ENCODE measurements at places on chromosomes 16 and 17.

- DNase-seq = peak; percentile 46
Measured at GRCh38 chr16:51152691-51153576, 1.9 kb upstream of the SALL1 start.

- DNase-seq = no peak
Measured at GRCh38 chr17:30352240-30352814, 18.5 kb upstream of the TMIGD1 start.

- no peak for DNase-seq
Measured at GRCh38 chr17:29124925-29125273, 55.3 kb downstream of the MYO18A start.

GRCh38 chr17:77436058-77436442, 295.3 kb downstream of the SEC14L1 start:
- peak; percentile 94 for DNase-seq

- DNase-seq = no peak
Measured at GRCh38 chr17:80796430-80796861, 195.2 kb upstream of the CHMP6 start.

DNA sequence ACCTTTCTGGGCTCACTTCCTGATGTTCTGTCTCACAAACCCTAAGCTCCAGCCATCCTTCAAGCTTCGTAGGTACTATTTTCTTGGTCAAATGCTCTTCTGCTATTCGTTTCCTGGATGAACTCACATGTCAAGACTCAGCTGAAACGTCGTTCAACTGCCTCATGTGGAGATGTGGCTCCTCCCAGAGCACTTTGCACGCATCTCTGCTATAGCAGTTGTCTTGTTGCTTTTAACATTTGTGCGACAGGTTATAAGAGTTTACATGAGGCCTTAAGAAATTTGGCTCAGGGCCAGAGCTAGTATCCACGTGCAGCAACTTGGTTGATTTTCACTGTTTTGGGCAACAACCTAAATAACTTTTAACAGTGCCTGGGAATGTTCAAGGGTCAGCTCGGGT, 2.8 kb upstream of the KRT40 start:
- no peak for DNase-seq

- peak; percentile 92 for DNase-seq
Measured at GRCh38 chr17:7308625-7309433, 1.4 kb downstream of the EIF5A start.

DNA sequence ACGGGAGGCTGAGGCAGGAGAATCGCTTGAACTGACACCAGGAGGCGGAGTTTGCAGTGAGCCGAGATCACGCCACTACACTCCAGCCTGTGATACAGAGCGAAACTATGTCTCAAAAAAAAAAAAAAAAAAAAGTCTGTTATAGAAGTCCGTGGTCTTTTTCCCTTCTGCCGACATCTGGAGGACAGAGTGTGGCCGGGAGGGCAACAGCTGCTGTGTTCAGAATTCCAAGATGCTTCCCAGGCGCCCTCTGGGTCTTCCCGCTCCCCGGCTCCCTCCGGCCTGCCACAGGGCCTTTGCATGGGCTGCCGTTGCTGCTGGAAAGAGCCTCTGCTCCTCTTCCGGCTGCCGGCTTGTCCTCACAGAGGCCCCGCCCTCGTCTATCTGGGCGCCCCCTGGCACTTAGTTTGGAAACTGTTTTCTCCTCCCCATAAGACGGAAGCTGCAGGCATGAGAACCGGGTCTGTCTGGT, 2.4 kb upstream of the CACNA1H start:
- DNase-seq = no peak

- DNase-seq = no peak
Measured at GRCh38 chr17:60103957-60104356, 25.2 kb upstream of the HEATR6 start.

DNA sequence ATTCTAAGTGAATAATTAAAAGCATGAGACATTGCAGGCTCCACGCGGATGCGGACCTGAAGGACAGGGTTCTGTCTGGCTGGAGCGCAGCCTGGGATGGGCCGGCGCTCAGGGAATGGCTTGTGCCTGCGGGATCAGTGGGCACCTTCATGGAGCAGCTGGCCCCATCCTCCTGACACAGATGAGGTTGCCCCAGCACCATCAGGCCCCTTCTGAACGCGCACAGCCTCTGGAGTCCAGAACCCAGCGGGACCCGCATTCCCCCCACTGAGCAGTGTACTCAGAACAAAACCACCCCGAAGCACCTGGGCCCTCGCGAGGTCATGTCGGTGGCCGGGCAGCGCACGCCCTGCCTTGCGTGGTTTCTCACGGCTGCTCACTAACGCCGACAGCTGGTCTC, 70.5 kb upstream of the CHMP6 start:
- no peak for DNase-seq
